ENCODE measurements at places on chromosomes 5 and 9.

DNA sequence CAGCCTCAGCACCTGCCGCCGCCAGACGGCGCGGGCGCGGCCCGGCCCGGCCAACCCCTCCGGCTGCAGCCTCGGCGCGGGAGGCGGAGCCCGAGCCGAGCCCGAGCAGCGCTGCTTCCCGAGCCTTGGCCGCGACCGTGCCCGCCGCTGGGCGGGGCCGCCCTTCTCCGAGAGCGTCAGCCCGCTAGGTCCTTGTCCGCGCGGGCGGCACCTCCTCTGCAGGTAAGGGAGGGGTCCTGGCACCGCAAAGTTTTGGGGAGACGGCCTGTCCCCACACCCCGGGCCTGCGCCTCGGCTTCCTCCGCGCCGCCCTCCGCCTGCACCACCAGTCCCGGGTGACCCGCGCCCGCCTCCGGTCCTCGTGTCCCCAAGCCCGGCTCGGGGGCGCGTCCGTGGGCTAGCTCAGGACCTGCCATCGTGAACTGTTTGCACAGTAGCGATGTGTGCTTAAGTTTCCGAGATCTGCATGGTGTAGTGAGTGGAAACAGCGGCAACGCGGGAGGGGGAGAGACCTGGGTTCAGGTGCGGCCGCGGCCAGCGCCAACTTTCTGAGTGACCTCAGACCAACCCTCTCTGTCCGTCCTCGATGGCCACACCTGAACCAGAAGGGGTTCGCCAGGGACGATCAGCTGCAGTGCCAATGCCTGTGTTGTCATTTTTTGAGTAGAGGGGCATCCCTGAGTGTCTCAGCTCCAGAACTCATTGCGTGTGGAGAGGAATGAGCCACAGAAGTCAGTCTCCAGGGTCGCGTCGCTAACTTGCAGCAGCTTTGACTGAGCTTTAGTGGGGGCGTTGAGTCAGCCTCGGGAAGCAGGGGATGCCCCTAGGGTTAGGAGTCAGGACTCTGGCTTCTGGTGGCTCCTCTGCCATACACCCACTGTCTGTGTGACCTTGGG, at the start of gene FRMPD1:
TSS of gene FRMPD1 (plus strand) at position 82 of the 896 bp plus-strand sequence. CDS start 41,688 bp downstream, outside the sequence.
- peak; percentile 91 for ATAC-seq

DNA sequence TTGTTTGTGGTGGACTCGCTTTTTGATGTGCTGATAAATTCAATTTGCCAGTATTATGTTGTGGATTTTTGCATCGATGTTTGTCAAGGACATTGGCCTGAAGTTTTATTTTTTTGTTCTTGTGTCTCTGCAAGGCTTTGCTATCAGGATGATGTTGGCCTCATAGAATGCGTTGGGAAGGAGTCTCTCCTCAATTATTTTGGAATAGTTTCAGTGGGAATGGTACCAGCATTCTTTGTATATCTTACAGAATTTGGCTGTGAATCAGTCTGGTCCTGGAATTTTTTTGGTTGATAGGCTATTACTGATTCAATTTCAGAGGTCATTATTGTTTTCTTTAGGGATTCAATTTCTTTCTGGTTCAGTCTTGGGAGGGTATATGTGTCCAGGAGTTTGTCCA, 141.4 kb upstream of the RGS7BP start:
- no peak for ATAC-seq

DNA sequence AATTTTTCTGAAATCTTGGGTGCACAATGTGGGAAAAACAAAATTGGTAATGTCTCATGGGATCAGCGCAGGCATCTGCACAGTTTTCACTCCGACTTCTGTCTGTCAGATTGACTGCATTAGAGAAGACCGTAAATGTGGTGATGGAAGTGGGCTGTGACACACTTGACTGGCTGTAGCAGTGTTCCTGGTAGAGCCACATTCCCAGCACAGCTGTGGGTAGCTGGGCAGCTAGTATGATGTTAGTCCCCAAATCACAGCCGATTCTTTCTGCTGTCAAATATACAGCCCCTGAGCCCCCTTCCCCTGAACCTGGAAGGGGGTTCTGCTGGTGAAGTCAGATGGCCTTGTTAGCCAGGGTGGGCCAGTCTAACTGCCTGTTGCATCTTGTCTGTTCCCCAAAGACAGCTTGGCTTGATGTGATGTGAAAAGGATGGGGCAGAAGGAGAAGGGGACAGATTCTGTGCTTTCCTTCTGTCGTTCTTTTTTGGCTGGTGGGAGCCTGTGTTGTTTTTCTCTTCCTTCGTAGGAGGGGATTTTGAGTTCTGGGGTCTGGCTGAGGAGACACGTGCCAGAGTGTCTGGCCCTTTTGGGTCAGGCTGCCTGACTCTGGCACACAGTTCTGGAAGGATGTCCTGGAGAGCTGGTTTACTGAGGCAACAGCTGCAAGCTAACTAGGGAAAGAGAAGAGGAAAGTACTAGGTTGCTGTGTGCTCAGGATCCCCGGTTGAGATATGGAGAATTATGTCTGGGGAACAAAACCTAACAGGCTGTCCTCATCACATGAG, 66.4 kb upstream of the SPRY4 start:
- no peak for ATAC-seq

DNA sequence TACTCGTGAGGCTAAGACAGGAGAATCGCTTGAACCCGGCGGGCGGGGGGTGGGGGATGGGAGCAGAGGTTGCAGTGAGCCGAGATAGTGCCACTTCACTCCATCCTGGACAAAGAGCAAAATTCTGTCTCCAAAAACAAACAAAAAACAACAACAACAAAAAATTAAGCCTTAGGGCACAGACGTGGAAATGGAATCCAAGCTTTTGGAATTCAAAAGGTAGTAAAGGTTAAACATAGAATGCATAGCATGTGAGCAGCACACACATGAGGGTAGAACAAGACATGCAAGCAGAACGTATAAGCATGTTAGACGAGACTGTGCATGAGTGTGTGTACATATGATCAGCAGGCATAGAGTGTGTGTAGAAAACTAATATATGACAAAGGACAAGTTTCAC, 68.0 kb downstream of the PTBP3 start:
- no peak for ATAC-seq

DNA sequence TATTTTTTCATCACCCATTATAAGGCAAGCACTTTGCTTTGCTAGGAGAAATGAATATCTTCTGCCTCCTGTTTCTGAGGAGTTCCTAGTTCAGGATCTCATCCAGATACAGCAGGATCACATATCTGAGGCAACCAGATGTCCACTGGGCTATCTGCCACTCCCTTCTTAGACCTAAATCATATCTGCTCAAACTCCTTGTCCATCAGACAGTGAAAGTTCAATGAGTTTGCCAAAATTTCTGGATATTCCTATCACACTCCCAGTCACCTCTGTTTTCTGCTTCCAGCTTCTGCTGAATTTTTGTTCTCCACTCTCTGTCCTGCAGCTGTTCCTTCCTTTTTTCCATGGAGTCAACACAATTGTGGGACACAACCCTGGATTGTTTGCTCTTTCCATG, 54.2 kb upstream of the BASP1 start:
- ATAC-seq = no peak

GRCh38 chr9:124198331-124198730, 59.4 kb upstream of the NEK6 start:
- ATAC-seq = no peak

Measured in activated CD4-positive, CD25-positive, alpha-beta regulatory T cell treated with anti-CD3 and anti-CD28 coated beads, Interleukin-2, amount 50 U/mL, for 24 hours (primary cell).